NCI-H2081 (cell line): ENCODE measurements at places on chromosomes 16 and 17.

DNA sequence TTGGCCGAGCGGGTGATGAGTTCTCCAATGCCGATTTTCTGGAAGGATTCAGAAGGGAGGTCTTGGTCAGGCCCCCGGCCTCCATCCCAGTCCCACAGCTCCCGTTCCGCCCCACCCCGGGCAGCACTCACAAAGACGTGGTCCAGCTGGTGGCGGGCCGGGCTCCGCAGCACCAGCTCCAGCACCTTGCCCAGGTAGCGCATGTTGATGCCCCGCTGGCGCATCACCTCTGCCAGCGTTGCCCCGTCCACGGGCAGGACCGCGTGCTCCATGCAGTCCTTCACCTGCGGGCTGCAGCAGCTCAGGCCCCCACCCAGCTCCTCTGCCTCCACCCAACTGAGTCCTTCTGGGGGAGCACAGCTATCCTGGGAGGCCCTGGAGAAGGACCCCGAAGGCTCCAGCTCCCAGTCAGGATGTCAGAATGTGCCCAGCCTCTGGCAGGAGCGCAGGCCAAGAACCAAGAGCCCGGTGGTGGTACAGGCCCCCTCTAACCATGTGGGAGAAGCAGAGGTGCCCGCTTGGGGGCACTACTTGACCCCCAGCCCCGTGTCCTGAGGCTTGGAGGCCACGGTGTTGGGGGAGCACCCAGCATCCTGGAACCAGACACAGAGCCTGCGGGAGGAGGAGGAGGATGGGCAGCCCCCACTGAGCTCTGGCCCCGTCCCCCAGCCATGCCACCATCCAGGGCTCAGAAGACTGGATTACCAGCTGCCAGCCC is 16.2 kb downstream of the CLUH start:
- DNase-seq = no peak

GRCh38 chr17:35766903-35767510 is 6.3 kb downstream of the C17orf50 start:
- DNase-seq = no peak

GRCh38 chr17:1182811-1183170 is 3.0 kb upstream of the ABR start:
- DNase-seq = no peak

DNA sequence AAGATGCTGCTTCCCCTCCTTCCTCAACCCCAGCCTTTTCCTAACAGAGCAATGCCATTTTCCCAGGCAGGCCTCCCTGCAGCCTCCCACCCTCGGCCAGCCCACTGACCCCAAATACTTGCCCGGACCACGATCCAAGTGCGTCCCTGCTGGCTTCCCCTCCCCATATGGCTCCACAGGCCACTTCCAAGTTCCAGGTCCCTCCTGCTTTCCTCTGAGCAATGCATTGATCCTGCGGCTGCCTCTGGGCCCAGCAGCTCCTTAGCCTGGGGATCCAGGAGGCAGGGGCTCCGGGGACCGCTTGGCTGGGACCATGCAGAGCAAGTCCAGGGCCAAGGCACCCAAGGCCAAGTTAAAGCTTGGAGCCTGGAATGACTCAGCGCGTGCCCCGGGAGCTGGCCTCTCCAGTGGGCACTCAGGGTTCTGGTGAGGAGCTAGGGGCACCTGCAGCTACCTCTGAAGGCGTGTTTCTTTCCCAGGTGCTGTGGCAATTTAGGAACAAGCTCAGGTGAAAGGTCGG is 51.9 kb upstream of the ENPP7 start:
- DNase-seq = no peak

DNA sequence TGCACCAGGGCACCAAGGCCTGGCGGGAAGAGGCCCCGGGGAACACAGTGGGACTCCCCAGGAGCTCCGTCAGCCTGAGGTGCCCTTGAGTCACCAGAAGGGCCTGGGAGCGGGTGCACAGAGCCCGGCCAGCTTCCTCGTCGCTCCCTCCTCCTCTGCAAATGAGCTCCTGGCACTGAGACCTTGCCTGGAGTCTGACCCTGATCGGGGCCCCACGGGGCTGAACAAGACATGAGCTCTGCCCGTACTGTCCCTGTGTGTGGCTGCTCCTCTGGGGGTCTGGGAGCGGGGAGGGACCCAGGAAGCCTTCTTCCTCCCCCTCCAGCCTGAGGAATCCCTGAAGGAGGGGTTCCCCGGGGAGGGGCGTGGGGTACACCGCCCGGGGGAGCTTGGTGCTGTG is 36.4 kb upstream of the SSTR5 start:
- no peak for DNase-seq

- DNase-seq = peak; percentile 55
Measured at GRCh38 chr16:19167710-19168370, at the start of gene SYT17. Gene SYT17 (plus strand): TSS chr16:19168240. CDS start chr16:19168647, 407 bp downstream.

DNA sequence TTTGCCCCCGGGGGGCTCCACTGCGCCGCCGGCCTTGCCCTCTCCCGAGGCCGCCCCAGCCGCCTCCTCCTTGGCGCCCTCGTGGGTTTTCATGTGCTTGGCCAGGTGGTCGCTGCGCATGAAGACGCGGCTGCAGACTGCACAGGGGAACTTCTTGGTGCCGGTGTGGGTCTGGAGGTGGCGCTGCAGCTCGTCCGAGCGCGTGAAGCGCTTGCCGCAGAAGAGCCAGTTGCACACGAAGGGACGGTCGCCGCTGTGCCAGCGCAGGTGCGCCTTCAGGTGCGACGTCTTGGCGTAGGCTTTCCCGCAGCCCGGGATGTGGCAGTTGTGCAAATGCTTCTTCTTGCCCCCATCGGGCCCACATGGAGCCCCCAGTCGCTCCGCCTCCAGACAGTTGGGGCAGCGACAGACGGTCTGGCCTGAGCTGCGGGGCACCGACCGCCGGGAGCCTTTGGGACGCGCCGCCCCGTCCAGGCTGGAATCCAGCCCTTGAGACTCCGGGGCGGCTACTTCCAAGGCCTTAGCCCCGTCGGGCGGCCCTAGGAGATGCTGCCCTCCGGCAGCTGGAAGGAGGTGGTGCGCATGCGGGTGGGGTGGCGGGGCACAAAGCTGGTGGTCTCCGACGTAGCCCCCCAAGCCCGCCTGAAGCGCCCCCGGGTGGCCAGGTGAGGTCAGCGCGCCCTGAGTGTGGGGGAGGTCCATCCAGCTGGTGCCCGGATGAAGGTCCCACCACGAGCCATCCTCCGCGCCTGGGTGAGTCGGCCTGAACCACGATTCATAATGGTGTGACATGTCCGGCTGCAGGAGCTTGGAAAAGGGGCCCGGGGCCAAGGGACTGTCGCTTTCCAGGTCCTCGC is 3.4 kb downstream of the SP6 start:
- no peak for DNase-seq

- peak; percentile 52 for DNase-seq
Measured at GRCh38 chr17:77527409-77527808, 386.6 kb downstream of the SEC14L1 start.

DNA sequence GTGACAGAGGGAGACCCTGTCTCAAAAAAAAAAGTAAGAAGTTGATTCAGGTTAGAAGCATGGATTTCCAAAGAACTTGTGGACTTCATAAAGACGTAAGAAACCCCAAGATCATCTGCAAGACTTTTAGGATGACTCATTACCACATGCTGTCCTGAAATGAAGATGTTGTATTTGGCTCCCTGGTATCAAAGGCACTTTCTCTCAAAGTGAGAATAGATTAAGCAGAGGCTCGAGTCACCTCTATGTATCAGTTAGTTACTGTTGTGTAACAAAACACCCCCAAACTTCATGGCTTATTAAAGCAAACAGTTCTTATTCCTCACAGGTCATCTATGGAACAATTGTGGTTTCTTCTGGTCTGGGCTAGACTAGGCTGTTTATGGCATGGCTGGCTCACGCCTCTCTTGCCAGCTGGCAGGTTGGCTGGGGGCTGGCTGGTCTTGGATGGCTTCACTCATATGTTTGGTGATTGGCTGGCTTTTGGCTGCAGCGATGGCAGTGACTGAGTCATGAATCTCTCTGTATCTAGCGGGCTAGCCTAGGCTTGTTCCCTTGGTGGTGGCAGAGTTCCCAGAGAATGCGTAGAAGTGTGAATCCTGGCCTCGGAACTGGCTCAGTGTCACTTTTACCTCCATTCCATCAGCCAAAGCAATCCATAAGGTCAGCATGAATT is 60.4 kb upstream of the MSI2 start:
- DNase-seq = no peak

DNA sequence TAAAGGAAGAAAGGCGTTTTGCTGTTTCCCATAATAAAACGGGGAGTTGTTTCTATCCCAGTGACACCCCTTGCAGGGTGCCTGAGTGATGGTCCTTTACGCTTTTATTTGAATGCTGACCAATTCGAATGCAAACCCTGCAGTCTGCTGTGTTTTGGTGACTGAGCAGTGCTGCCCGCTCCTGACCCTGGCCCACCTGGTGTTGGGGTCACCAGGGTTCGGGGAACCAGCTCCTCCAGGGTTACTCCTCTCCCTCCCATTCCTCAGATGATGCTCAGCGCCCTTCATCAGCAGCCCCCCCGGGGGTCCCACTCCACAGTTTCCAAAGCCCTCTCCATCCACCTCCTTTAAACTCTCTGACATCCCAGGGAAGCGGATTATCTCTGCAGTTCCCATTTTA is 6.0 kb downstream of the CA4 start:
- DNase-seq = no peak

GRCh38 chr16:56929639-56930038 is 2.3 kb upstream of the HERPUD1 start:
- DNase-seq = no peak

DNA sequence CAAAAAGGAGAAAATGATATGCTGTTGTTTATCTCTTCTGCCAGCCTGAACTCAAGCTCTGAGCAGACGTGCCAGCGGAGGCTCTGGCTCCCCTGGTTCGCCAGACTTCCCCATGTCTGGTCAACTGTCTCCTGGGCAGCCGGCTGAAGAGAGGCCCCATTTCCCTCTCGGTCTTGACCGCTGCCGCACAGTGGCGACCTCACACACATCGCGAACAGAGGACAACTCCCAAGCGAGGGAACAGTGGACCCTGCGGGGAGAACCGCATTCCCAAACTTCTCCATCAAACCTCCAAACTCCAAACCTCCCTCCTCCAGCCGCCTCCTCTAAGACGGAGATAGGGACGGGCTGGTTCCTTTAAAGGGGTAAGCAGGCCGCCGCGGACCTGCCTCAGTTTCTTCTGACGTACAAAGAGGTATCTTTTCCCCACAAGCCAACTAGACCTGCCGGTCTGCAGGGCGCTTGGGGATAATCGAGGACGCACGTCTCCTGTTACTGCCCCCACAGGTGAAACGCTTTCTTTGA is 24.9 kb upstream of the RFFL start:
- peak; percentile 34 for DNase-seq

GRCh38 chr17:19250421-19251173 is 13.4 kb downstream of the EPN2 start:
- DNase-seq = no peak

DNA sequence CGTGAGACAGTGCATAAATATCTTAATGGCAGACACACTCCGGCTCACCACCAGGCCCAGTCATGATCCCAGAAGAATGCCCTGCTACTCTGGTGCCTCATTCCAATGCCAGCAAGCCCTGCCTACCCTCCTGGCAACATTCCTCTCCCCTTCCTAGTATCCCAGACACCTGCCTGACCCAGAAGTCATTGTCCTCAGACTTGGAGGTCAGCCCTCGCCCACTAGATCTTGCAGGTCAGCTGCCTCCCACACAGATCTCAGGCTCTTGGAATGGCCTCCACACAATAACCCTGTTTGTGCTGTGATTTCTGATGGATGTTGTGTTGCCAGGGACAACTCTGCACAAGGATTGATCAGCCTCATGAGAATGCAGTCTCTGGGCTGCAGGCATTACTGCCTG is 1.8 kb upstream of the TEX2 start:
- DNase-seq = no peak

- no peak for DNase-seq
Measured at GRCh38 chr17:42436391-42436790, 13.3 kb upstream of the CAVIN1 start.

DNA sequence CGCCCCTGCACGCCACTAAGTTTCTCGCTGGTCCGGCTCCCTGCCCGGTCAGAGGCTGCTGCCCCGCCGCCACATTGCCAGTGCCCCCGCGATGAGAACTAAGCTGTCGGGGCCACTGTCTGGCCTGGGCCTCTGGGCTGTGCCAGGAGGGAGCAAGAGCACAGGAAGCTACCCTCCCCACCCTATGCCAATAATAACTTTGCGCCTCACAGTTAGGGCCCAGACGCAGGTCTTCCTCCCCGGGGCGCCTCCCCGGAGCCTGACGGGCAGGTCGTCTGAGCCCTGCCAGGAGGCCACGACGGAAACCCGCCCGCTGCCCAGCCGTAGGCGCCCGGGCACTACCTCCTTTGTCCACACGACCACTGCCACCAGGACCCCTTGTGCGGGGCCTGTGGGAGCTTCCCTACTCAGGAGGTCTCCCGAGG is 1.5 kb downstream of the ZFPM1 start:
- no peak for DNase-seq

GRCh38 chr16:25751230-25751835 is 59.6 kb downstream of the HS3ST4 start:
- DNase-seq = no peak

- no peak for DNase-seq
Measured at GRCh38 chr16:80948886-80949493, 57.7 kb downstream of the CMC2 start.

DNA sequence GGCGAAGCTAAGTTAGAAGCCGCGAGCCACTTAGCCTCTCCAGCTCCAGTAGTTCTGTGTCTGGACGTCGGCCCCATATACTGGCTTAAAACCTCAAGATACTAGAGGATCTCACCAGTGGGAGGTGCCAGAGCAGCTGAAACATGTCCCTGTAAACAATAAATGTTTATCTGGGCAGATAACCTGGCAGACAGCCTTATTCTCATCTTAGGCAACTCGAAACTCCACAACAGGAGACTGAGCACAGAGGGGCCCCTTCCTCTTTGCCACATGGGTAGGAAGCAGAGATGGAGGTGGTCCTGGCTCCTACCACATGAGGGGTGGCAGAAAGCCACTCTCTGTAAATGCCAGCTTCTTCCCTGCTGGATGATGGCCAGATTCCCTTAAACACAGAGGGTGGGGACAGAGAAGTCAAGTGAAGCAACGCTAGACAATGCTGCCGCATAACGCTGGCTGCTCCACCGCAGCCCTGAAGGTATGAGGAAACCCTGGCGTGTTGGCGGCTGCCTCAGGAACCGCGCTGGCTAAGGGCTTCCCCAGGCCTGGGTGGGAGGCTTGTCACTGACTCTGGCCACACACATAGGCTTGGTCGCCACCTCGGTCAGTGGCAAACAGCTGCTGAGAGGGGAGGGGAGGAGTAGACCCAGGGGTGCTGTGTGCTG is 67.9 kb downstream of the HIC1 start:
- peak; percentile 17 for DNase-seq

- DNase-seq = no peak
Measured at GRCh38 chr16:88992351-88993165, 15.6 kb upstream of the CBFA2T3 start.

GRCh38 chr17:8923762-8924161 is 41.7 kb downstream of the PIK3R5 start:
- DNase-seq = no peak

- no peak for DNase-seq
Measured at GRCh38 chr17:50289991-50290702, 15.9 kb downstream of the TMEM92 start.
